Tibial nerve (tissue), 4 donors: ENCODE measurements at places on chromosomes 6 and 20.

DNA sequence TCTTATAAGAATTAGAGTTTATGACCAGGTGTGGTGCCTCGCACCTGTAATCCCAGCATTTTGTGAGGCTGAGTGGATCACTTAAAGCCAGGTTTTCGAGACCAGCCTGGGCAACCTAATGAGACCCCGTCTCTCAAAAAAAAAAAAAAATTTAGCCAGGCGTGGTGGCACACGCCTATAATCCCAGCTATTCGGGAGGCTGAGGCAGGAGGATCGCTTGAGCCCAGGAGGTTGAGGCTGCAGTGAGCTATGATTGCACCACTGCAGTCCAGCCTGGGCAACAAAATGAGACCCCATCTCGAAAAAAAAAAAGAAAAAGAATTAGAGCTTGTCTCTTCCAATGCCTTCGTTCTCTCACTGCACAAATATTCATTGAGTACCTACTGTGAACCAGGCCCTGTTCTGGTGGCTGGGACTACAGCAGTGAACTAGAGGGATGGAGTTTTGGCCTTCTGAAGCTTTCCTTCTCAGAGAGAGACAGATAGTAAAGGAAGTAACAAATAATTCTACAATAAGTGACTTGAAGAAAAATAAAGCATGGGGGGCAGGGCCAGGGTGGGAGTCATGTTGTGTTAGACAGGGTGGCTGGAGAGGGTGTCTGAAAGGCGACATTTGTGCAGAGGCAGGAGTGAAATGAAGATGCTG, 56.4 kb downstream of the HNF4A start:
- no peak for DNase-seq

GRCh38 chr6:108145639-108146038, 20.2 kb upstream of the NR2E1 start:
- no peak for DNase-seq

DNA sequence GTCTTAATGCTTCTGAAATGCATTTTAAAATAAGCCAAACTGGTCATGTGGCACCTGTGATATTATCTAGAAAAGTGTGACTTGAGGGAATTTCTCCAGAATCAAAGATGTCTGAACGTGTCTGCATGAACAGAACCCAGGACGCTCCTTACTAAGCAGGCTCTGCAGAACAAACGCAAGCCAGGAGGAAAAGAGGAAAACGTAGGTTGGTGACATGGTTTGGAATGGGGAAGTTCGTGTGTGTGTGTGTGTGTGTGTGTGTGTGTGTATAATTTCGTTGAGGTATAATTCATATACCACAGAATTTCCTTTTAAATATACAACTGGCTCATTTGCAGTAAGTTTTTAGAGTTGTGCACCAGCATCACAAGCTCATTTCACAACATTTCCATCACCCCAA, 200.5 kb upstream of the FOXQ1 start:
- DNase-seq: no peak

- DNase-seq: peak; percentile 71
Measured at GRCh38 chr6:42746463-42747391, 824 bp upstream of the TBCC start.

GRCh38 chr6:138550346-138550767, 51.1 kb upstream of the NHSL1 start:
- DNase-seq: no peak

DNA sequence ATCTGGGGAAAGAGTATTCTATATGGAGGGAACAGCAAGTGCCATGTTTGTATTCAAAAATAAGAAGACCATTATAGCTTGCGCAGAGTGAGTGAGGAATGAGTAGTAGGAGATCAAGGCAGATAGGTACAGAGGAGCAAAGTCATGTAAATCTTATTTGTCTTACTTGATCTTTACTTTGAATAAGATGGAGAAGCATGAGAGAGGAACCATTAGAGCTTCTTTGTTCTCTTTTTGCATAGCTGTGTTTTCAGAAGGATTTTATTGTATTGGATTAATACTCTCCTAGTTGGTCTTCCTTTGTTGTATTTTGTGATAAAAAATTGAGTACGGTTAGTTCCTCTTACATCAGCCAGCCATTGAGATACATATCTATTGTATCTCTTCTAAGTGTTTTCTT, 88.4 kb downstream of the SCAF8 start:
- no peak for DNase-seq

DNA sequence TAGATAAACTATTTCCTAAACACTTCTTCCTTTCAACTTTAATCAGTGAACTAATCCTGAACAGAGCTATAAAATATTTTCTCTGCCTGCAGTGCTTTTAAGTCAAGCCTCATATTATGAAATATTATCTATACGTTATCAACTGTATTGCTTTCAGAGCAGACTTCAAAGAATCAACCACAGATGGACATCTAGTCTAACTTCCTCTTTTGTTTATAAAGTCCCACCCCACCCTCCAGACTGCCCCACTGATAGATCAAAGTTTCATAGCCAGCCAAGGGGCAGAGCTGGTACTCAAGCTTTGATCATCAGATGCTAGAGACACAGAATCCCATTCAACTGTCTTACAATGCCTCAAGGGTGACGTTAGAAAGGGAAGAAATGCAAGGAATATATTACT, 308.3 kb downstream of the LAMA2 start:
- no peak for DNase-seq

DNA sequence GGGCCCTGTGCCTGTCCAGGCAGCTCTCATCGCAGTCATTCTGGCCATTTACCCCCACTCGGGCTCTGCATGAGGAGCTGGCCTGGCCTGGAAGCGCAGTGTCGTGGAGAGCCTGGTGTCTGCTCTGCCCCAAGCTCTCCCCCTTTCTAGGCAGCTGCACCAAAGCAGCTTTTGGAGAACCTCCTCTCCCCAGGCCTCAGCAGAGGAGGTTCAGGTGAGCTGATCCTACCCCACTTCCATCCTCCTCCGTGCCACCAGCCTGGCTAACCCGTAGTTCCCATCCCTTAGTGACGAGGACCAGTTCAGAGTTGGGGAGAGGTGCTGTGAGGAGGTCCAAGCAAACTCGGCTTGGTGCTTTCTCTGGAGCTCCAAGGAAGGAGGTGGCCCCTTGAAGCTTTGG, 30.5 kb upstream of the PHACTR3 start:
- no peak for DNase-seq

DNA sequence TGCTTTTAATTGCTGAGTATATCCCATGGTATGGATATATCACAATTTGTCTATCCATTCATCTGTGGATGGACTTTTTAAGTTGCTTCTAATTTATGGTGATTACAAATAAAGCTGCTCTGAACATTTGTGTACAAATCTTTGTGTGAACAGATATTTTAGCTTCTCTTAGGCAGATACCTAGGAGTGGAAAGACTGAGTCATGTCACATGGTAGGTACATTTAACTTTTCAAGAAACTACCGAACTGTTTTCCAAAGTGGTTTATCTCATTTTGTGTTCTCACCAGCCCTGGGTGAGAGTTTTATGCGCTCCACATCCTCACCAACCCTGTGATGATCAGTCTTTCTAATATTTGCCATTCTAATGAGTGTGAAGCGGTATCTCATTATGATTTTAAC, 31.0 kb upstream of the ZNFX1 start:
- DNase-seq: no peak

- no peak for DNase-seq
Measured at GRCh38 chr6:54980511-54981275, 134.1 kb downstream of the FAM83B start.

DNA sequence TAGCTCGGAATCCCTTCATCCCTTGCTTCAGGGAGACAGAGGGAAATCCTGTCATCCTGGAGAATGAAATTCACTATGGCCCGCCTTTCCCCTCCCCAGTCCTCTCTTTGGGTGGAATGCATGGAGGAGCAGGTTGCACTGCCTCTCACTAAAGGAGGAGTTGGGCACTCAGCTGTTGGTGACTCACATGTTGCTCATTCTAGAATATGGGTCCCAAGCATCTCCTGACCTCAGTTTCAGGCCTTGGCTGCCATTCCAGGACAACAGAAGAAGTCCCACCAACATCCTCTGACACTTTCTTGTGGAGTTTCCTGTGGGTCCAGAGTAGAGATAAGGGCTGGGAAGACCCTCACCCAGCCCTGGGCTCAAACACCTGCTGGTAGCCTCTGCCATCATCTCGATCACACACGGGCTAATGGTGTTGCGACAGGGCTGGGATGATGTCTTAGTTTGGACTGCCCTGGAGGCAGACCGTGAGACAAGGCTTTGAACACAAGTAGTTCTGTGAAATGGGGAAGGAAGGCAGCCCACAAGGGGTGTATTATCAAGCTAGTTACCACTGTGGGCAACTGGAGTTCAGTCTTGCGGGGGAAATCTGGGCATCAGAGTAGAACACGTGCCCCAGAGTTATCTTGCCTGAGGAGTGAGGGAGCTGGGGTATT, 52.4 kb upstream of the RNF24 start:
- no peak for DNase-seq

DNA sequence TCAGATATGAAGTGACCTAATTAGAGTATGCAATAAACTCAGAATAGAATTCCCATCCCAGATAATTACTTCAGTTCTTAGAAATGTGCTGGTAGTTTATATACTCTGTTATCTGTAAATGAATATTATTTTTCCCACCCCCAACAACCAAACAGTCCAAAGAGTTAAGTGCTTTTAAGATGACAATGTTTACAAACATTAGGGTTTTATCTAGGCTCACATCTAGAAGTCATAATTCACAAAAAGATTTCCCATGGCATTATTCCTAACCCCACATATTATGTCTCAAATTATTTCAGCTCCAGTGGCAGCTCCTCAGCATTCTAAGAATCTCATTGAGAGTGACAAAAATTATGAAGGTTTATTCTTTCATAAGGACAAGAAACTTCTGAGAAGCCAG, 120.9 kb downstream of the TASP1 start:
- no peak for DNase-seq

GRCh38 chr6:35736253-35736894, 458 bp upstream of the ARMC12 start:
- DNase-seq: peak; percentile 65

GRCh38 chr6:149266659-149267058, 50.9 kb upstream of the TAB2 start:
- no peak for DNase-seq

- no peak for DNase-seq
Measured at GRCh38 chr6:90559931-90560330, 26.9 kb downstream of the MAP3K7 start.

DNA sequence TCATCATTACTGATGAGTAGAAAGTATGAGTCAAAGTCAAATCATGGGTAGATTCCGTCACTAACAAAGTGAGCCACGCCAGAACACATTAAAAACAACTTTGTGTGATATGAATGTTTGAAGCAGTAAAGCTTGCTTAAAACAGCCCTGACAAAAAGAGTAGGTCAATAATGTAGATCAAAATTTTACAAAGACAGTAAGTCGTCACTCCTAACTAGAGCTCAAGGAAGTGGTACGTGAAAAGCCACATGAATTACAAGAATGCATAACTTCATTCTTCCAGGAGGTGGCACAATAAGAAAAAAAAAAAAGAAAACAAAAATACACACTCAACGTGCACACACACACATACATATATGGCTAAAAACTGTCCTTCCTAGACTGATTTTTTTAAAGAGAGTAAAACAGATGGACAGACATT, 69.9 kb downstream of the HACE1 start:
- DNase-seq: no peak

DNA sequence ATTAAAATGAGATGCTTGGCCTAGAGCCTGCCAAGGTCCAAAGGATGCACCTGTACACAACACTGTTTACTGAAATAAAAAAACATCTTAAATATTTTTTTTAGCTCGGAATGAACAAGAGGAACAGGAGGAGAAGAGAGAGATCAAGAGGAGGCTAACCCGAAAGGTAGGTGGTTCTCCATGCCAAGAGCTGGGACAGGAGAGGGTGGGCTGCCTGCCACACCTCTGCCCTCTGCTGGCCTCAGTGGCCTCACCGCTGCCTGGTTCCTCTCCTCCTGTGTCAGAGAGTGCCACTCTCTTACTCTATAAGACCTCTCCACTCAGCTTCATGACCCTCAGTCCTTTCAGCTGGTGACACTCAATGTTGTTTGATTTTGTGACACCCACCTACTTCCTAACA, 50.2 kb downstream of the TBC1D7 start:
- no peak for DNase-seq

DNA sequence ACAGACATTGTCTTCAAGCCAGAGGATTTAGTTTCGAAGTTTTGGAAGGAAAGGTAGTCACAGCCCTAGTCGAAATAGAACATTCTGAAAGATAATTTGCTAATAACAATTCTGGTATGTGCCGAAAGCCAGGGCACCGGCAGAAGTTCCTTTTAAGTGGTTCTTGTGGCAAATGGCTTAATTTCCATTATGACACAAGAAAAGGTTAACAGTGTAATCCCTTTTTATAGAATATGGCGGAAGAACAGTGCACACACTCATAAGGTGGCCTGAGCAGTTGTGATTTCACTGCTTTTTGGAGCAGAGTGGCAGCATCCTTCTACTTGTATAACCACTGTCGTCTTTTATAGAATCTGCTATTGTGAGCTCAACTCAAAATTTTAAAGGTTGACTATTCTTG, 152.4 kb downstream of the SASH1 start:
- no peak for DNase-seq

DNA sequence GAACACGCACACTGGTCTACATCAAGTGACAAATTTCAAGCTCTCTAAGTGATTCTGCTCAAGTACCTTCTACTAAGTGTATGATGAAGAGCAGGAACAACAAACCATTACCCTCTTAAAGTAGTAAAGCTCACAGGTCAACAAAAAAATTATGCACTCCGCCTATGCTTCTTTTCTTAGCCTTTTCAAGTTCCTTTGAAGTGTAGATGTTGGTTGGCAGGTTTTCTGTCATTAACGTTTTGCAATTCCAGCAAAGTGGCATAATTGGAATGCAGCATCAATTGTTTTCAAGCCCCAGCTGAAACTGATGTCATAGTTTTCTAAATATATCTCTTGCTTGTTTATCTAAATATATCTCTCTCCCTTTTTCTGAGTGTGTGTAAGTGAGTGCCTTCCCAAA, 396.9 kb upstream of the EYS start:
- DNase-seq: no peak

- DNase-seq: no peak
Measured at GRCh38 chr20:60955706-60956105, 296.4 kb upstream of the CDH4 start.

- no peak for DNase-seq
Measured at GRCh38 chr6:159979136-159979874, 10.4 kb downstream of the IGF2R start.

DNA sequence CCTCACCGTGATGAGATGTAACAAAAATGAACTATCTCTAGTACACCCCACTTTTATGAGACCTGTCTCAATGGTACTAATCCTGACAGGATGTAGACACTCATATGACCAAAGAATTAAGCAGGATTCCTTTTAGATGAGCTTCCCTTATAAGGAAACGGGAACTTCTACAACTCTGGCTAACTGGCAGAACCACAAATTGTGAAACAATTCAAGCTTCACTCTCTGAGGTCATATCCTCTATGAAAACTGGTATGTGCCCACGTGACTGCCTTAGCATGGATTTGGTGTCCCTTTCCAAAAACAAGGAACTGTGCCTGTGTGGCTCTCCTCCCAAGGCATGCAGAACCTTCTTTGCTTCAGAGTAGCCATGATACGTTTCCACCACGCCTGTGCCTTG, 14.1 kb upstream of the CPNE5 start:
- no peak for DNase-seq
